ENCODE measurements at places on chromosomes 2 and 18.

DNA sequence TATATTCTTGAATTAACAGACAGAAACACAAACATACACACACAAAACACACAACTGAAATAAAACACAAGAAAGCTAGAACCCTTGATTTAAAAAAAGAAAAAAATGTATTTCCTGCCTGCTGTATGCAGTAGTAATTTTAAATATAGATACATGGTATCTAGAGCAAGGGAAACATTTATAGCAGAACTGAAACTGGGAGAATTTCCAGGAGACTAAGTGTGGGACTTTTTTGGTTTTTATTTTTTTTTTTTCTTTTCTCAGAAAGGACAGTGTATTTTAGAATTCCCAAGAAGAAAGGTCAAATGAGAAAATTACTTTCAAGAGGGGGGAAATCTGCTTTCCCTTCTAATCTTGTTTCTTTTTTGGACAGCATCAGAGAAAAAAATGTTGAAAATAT, 558.9 kb upstream of the PKDCC start:
- no peak for DNase-seq

DNA sequence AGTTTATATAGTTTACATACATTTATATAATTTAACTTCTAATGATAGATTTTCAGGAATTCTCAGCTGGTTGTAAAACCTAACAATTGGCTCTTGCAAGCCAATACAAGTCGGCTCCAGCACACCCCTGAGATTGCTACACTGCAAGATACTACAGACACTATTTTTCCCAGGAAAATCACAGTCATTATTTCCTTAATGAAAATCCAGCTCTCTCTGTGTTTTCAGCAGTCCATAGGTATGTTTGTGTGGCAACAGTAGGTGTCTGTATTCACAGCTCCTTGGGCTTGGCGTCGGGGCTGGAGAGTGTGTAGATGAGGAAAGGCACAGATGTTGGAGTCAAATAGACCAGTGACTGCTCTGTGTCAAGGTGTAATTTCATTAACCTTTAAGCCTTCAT, 78.7 kb upstream of the SPTBN1 start:
- DNase-seq, result no peak

DNA sequence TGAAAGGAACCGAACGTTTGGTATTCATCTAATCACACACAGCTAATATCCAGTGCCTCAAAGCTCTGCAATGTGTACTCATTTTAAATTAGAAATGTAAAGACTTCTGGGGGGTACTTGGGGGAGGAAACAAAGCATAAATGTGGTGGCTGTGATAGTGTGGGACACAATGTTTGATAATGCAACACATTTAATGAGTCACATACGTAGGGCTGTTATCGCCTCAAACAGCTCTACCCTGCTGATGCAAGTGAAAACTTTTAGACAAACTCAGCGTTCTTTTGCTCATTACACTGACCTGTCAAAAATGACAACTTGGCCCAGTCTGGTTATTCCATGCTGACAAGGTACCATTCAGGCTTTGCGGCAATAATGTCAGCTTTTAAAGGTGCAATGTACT, 1227.1 kb upstream of the CELF4 start:
- DNase-seq, result no peak

- DNase-seq, result no peak
These were observed 121.0 kb upstream of the KYNU start for GRCh38 chr2:142756430-142756829.

GRCh38 chr2:218658671-218659257, 659 bp downstream of the ZNF142 start:
- peak; percentile 66 for DNase-seq

DNA sequence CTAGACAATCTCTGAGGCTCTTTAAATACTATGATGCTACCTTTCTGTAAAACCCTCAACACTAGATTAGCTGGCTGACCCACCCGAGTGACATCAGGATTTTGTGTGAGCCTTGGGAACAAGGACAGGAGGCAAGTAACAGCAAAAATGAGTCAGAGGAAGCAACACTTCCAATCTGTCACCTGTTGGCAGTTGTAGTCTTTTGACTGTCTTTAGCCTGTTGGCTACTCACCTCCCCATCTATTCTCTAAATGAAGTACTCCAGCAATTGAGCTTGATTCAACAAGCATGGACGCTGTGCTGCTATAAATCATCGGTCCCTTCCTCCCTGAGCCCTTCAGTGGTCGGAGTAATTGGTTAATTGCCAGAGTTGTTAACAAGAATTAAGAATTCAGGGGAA, 898.7 kb downstream of the BCL11A start:
- DNase-seq, result no peak

GRCh38 chr2:158779621-158780020, 15.5 kb upstream of the DAPL1 start:
- DNase-seq, result no peak

DNA sequence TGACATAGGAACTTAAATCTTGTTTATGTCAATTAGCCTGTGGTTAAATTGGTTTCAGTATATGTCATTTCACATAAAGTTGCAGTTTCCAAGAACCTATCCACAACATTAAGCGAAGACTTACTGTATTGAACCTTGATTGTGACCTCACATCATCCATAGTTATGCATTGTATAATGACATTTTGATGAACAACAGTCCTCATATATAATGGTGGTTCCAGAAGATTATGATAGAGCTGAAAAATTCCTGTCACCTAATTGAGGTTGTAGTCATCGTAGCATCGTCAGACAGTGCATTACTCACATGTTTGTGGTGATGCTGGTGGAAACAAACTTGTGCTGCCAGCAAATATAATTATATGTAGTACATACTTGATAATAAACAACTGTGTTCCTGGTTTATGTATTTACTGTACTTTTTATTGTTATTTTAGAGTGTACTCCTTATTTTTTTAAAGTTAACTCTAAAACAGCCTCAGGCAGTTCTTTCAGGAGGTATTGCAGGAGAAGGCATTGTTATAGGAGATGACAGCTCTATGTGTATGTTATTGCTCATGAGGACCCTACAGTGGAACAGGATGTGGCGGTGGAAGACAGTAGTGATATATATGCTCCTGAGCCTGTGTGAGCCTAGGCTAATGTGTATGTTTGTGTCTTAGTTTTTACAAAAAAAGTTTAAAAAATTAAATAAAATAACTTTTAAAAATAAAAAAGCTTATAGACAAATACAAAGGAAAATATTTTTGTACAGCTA, 56.6 kb downstream of the UBE2E3 start:
- no peak for DNase-seq

DNA sequence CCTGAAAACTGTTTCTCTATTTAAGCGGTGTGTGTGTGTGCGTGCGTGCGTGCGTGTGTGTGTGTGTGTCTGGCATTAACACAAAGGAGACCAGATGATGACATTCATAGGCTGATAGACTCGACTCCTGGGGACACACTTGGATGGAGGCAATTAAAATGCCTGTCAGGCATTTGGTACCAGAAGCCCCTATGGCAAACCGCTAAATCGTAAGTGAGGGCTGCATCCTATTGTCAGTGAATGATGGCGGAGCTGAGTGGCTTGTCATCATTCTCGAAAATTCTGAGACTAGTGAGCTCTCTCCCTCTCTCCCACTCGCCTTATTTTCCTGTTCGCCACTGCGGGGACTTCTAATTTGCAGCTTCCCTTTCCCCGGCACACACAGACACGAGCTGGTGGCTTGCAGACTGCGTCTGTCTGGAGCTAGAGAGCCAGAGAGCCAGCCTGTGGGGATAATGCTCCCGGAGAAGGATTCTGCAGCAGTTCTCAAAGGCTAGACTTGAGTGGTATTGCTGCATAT, 155.4 kb downstream of the MAP2 start:
- no peak for DNase-seq

GRCh38 chr2:28350196-28350595, 42.5 kb upstream of the FOSL2 start:
- DNase-seq, result no peak

- DNase-seq, result no peak
These were observed 92.2 kb upstream of the ASAP2 start for GRCh38 chr2:9114458-9114857.

- DNase-seq, result no peak
These were observed 16.1 kb upstream of the CD207 start for GRCh38 chr2:70851704-70852103.

GRCh38 chr2:197322724-197323720, 12.4 kb upstream of the ANKRD44 start:
- DNase-seq, result no peak

- DNase-seq, result no peak
These were observed 39.3 kb upstream of the C1GALT1C1L start for GRCh38 chr2:43715300-43716098.
